Subcutaneous preadipocyte (primary cell): ENCODE measurements at places on chromosomes 16 and 17. TPM values are rescaled to one million over a fixed set of nuclear protein-coding genes. Genes with fewer than 3 reads are reported as not detected.

The C17orf107 gene
- 0.37 and 0.59 TPM in 2 replicates for total RNA-seq

The SOCS1 gene
- total RNA-seq, result 1.1 and 2.3 TPM in 2 replicates

The NECAB2 gene
- under 0.01 TPM in 1 of 2 replicates, not detected in the other for total RNA-seq

The EPOP gene
- 2.6 and 3.9 TPM in 2 replicates for total RNA-seq

The SEZ6L2 gene
- total RNA-seq, result 0.73 and 0.98 TPM in 2 replicates

The MED1 gene
- 18.7 and 30.3 TPM in 2 replicates for total RNA-seq

The PITPNC1 gene
- 9.9 and 24.2 TPM in 2 replicates for total RNA-seq

The GAST gene
- not detected in 2 replicates for total RNA-seq

The ABCA9 gene
- total RNA-seq, result 22.7 and 47.8 TPM in 2 replicates

The KRTAP2-1 gene
- not detected in 2 replicates for total RNA-seq

The PHKG2 gene
- 18.0 and 20.5 TPM in 2 replicates for total RNA-seq

The AGRP gene
- not detected in 2 replicates for total RNA-seq

The POLG2 gene
- 9.9 and 11.5 TPM in 2 replicates for total RNA-seq

The C17orf113 gene
- total RNA-seq, result under 0.01 and 0.37 TPM in 2 replicates
